ENCODE measurements at places on chromosomes 11 and 22.

DNA sequence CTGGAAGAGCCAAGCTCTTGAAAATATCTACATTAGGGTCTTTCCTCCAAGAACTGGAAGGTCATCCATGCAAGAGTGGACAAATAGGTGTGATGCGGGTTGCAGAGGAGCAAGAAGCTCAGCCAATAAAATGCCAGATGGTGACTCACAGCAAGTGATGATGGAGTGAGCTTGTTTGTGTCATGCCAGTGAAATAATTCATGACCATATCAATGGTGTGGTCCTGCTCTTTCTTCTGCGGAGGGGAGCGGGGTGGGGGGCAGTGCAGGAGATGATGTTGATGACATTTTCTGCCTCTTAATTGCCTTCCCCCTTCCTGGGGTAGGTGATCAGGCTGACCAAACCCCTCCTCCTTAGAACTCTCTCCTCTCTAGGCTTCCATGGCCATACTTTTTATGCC is 118.5 kb upstream of the TIMP3 start:
- no peak for DNase-seq

- DNase-seq, result no peak
These were observed 993.4 kb upstream of the FAT3 start for GRCh38 chr11:91231226-91231625.

DNA sequence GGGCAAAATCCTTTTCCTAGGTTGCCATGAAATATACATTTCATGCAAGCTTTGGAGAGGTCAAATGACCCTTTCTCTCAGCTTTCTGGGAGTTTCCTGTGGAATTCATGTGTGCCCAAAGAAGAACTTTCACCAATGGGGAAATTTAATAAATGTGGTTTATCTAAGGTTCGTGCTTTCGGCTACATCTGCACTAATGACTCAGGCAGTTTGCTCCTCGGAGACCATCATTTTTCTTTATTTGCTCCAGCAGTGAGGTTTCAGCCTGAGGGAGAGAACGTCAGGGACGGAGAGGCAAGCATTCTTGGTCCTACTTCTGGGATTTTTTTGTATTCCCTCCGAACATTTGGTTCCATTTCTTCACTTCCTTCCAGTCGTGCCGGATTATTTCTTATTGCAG is 85.2 kb downstream of the FLI1 start:
- no peak for DNase-seq

- no peak for DNase-seq
These were observed 721.4 kb downstream of the BRD1 start for GRCh38 chr22:49106096-49106841.

DNA sequence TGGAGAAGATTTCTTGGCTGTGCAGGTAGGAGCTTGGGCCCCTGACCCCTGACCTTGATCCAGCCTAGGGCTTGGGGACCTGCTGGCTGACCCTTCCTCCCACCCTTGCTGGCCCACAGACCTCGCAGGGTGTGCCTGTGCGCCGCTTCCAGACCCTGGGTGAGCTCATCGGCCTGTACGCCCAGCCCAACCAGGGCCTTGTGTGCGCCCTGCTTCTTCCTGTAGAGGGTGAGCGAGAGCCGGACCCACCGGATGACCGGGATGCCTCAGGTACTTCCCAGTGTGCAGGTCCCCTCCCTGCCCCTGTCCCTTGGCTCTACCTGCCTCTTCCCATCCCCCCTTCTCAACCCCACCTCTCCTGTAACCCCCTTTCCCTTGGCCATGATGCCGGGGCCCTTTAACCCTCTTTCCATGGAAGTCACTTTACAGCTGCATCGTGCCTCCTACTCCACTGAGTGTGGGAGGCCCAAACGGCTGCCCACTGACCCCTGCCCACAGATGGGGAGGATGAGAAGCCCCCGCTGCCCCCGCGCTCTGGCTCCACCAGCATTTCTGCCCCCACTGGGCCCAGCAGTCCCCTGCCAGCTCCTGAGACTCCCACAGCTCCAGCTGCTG is 3.8 kb downstream of the INPPL1 start:
- no peak for DNase-seq

GRCh38 chr11:61333550-61334433 is 764 bp downstream of the TKFC start:
- DNase-seq, result peak; percentile 11
